ENCODE measurements at places on chromosomes 3 and 15.
A peak's percentile ranks its signal among the peaks of the same experiment; 100 is the strongest.

- peak; percentile 69 for DNase-seq
Observed at GRCh38 chr3:13852638-13853009, 27.2 kb downstream of the WNT7A start.

- DNase-seq, result no peak
Observed at GRCh38 chr15:64997066-64997465, 7.4 kb upstream of the SPG21 start.

DNA sequence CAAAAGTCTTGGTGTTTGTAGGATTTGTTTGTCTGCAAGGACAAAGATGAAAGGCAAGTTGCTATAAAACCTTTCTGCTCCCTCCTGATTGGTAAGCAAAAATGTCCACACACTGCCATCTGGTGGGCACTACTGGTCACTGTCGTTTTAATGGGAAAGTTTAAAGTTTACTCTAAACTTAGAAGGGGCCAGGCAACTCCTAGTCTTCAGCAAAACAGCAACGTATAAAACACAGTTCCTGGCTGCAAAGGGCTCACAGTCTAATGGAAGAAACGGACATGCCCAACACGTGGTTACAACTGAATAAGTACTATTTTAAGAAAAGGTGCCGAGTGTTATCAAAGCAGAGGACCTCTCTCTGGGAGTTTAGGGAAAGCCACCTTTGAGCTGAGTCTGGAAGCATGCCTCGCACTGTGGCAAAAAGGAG lies 23.7 kb upstream of the TPRG1 start:
- DNase-seq, result peak; percentile 56

- DNase-seq, result no peak
Observed at GRCh38 chr3:157588386-157589060, 85.3 kb upstream of the VEPH1 start.

- DNase-seq, result no peak
Observed at GRCh38 chr3:68220832-68221231, 566.4 kb upstream of the SUCLG2 start.

DNA sequence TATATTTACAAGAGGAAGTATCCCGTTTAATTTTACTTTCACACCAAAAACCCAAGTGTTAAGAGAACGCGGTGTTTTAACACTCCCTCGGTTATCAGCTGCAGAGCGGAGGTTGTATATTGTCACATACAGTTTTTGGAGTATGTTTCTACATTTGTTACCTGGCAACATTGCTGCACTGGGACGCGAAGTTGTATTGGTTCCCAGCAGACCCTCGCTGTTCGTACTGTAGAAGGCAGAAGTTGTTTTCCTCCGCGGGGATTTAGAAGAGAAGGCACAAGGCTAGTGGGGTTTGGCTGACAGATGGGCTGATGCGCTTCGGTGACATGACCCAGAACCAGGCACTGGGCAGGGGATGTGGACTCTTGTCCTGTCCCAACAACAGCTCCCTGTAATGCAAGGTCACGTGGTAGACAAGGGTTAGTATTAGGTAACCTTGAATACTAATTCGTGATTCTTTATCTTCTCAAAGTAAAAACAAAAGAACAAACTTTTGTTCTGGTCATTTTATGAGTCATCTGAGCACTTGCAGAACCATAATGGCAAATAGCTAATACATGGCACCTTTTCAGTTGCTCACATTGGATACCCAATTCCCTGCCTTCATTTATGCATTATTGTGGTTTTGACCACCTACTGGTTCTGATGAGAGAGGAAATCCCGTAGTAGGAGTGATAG lies 230.4 kb upstream of the BHLHE40 start:
- peak; percentile 33 for DNase-seq

DNA sequence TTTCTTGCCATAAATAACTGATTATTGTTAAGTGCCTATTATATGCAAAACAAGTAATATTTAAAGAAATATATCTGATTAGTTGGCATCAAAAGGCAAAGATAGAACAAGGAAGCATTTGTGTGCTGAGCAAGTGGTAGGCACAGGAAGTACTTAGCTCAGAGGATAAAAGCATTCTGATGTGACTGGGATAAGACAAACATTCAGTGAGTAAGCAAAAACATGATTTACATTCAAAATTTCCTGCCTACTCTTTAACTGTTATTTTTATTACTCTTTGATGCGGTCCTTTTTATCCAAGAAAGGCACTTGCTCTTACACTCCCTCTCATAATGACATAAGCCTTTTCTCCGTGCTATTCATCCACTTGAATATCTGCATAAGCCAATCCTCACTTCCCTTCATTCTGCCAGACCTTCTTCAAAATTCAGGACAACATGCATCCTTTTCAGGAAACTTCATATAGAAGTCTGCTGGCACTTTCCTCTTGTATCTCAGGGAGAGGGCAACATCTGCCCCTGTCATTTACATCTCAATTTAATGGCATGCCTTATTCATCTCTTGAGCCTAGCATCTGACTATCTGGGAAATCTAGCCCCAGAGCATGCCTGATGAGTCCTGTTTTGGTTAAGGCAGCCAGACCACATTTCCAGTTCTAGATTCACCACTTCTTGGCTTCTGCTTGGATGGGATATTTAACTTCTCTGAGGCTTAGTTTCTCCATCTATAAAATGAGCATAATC lies 478.2 kb upstream of the ROBO2 start:
- DNase-seq, result peak; percentile 6

DNA sequence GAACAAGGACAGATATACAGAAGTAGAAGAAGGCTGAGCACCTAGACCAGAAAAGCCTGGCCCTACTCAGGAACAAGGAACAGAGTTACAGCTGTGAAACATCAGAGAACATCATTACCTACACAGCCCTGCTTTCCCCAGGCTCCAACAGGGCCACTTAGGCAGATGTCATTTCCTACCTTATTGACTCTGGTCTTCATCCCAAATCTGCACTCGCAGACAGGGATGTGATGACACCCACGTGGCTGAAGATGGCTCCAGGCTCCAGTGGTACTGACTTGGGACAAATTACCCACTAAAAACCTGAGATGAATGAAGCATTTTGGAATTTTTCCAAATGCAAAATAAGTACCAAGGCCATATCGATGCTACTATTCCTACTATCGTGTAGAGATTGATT lies 18.0 kb upstream of the SSUH2 start:
- DNase-seq, result no peak

DNA sequence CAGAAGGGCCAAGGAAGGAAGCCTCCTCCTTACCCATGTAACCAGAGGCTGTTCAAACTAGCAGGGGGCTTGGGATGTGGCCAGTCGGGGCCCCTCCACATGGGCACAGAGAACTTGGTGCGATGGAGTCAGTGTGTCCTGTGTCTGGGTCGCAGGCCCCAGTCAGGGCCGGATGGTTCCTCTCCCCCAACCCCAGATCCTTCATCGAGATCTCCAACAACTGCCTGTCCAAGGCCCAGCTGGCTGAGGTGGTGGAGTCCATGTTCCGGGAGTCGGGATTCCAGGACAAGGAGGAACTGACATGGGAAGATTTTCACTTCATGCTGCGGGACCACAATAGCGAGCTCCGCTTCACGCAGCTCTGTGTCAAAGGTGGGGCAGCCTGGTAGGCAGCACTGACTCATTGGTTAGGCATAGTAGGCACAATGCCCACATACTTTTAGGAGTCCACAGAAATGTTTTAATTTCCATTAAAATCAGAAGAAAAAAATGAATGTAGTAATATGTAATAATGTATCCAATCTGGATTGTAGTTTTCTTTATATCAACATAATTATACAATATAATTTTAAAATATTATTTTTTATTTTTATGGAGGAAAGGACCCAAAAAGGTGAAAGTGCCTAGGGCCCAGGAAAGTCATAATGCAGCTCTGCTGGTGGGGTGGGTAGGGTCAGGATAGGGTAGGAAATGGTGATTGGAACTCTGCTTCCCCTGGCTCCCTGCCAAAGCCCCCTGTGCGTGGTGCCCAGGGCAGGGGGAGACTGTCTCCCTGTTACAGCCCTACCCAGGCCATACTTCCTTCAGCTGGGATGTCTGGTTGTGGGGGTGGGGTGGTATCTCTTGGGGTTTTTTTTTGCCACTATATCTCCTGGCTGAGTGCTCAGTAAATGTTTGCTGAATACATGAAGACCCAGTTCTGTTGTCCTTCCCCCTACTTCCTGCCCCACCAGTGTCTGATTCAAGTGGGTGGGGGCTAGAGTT lies 18.6 kb downstream of the DUOX1 start:
- DNase-seq, result peak; percentile 30

DNA sequence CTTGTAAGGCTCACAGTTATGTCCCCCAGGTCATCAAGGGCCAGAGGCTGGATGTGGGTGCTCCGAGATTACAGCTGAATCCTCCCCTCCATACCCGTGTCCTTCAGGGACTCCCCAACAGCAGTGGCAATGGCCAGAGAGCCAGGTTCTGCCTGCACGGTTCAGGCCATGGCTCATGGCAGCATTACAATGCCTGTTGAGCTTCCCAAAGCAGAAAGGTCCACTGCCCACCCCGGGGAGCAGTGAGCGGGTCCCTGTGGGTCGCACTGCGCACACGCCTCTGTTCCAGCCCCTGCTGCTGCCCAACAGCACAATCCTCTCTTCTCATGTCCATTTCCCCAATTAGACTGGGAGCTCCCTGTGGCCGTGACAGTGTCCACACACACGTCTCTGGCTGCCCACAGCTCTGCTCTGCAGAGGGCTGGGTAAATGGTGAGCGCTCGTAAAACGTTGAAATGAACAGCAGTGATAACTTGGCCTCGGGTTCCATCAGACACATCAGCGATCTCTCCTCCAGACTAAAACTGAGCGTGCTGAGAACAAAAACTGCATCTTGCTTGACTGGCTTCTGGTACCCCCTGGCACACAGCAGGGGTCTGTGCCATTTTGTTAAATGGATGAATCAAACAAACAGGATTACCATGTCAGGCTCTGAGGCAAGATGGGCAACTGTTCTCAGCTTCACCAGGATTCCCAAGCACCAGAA lies 80.4 kb downstream of the VGLL4 start:
- no peak for DNase-seq

DNA sequence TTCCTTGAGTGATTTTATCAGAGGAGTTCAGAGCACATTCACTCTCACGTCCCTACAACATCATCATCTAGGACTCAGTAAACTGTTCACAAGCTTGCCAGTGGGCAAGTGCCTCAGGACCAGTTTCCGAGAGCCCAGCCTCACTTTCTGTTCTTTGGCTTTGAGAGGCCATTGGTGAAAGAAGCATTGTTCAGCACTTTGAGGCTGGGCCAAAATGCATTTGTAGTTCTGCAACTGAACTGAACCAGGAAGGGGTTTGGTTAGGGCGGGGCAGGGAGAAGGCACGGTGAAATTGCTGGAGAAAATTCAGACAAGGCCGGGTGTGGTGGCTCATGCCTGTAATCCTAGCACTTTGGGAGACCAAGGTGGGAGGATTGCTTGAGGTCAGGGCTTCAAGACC lies 222.1 kb upstream of the CHRM5 start:
- DNase-seq, result no peak

GRCh38 chr3:159158213-159158612 lies 356.4 kb downstream of the MFSD1 start:
- DNase-seq, result peak; percentile 8

GRCh38 chr15:63353887-63354286 lies 27.8 kb downstream of the CA12 start:
- DNase-seq, result peak; percentile 74

All from kidney tubule cell (primary cell).